ENCODE measurements at places on chromosomes 1 and 21. TPM values are rescaled to one million over a fixed set of nuclear protein-coding genes. Genes with fewer than 3 reads are reported as not detected.

Gene VWA1
- 46.0 TPM for total RNA-seq

Gene CYP4X1
- total RNA-seq: 0.43 TPM

Gene C1orf74
- total RNA-seq: 4.7 TPM

Gene CFHR5
- not detected for total RNA-seq

Gene CDC20
- 6.7 TPM for total RNA-seq

Gene FCN3
- total RNA-seq: not detected

Gene ATP6V1G3
- not detected for total RNA-seq

Gene GFI1
- under 0.01 TPM for total RNA-seq

Data from placental epithelial cell (primary cell).